ENCODE measurements at places on chromosomes 2 and 18.

DNA sequence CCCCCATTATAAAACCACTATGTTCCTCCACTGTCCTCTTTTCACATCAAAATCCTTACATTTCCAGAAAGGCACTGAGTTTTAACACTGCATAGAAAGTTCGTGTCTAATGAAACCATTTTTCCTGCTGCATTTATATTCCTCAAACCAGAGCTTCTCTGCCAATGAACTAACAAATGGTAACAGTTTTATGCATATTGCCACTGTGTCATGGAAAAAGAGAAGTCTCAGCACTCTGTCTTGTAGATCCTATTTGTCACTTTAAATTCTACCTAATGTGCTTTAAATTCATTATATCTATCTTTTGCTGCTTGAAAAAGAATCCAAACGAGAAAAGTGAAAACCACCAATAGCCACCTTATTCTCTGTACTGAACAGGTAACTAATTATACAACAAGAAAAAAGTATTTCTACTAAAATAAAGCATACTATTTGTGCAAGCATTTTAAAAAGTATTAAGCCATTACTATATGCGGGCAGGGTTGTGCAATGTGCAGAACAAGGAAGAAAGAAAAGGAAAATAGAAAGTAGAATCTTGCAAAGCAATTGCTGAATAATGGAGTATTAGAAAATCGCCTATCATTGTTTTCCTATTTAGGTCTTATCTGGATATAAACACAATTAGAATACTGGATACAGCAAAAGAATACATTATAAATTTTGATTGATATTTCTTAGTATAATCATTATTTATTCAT lies 328.9 kb downstream of the ZEB2 start:
- no peak for DNase-seq

DNA sequence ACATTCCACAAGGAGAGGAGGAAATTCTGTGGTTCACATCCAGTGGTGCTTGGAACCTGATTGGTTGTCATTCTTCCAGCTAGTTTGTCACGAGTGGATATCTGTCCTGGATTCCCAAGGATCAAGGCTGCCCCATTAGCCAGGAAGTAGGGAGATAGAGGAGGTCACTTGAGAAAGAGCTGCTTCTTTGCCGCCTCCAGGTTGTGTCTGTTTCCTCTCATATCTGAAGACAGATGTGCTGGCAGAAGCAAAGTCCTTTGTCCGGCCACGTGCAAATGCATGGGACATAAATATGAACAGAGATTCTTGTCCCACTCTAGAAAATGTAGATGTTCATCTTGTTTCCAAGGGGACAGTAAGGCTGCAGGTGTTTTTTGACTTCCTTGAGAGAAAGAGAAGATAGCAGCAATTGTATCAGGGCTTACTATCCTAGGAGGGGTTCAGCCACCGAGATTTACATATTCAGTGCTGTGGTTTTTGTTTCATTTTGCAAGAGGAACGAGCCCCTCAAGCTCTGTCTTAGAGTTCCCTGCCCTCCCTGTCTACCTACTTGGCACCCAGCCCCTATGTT lies 174.4 kb downstream of the RPIA start:
- no peak for DNase-seq

DNA sequence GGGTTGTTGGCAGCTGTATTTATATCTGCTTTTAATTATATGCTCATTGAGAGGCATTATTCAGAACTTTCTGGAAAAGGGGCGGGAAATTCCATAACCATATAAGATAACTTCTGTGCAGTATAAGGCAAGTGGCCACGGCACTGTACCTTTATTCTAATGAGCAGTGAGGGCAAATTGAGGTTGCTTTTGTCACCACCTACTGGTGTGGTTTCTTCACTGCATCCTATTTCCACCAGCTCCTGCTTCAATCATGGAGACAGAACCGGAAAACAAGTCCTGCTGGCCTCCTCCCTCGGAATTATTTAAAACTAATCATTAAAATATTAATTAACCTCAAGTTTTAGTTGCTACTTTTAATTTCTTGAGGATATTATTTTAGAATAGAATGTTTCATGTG lies 759.4 kb downstream of the CBLN2 start:
- no peak for DNase-seq

DNA sequence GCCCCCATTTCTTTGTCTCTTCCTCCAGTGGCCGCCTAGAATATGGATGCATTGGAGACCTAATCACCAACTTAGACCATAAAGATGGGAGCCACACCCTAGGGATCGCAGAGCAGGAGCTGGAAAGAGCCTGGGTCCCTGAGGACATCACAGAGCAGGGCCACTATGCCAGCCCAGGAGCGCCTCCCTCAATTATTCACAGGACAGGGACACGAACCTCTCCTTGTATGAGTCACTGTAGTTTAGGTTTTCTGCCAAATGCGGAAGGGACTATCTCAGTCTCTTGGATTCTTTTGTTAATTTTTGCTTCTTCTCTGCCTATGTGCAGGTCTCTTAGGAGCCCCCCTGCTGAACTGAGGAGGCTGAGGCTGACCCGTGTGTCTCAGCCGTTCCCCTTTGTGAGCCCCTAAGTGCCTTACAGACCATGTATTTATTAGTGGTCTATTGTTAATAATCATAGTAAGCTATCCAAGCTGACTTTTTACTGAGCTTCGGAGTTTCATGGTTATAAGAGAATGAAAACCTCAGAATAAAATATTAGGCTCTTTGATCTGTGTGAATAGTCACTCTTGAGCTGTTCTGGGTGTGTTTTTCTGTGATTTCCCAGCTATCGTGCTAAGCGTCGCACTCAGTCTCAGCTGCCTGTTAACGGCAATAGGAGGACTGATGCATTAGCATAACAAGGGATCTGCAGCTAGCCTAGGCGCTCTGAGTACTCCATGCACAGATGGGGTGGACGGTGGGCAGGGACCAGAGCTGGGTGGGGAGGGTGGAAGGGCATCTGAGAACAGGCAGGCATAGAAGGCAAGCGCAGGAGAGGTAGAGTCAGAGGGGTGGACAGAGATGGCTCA lies 12.7 kb upstream of the PTPN4 start:
- DNase-seq: no peak

- DNase-seq: peak; percentile 32
Measured at GRCh38 chr2:180983468-180984242, 3.2 kb downstream of the UBE2E3 start.
